ENCODE measurements at places on chromosomes 6 and 20.

- DNase-seq = no peak
These were observed 73.6 kb upstream of the ADTRP start for GRCh38 chr6:11852061-11852651.

GRCh38 chr6:152600022-152600421 is 37.1 kb downstream of the SYNE1 start:
- no peak for DNase-seq

- DNase-seq = no peak
These were observed 232.2 kb downstream of the LY86 start for GRCh38 chr6:6820641-6821238.

DNA sequence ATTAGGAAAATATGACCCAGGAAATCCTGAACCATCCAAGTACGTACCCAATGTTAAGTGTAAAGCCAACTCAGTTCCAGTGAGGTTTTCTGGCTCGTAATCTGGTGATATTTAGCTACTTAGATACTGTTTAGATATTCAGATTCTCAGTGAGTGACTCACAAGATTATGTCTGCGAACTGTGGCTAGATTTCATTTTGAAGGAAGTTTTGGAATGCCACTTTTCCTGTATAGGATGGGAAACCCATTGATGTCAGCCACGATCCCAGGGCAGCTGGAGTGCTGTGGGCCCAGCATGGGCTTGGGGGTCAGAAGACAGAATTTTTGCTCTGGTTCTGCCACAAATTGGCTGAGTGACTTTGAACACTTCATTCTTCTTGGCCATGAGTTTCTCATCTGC is 76.3 kb downstream of the TMEM170B start:
- DNase-seq = peak; percentile 90

GRCh38 chr20:38498909-38499308 is 26.3 kb downstream of the RALGAPB start:
- DNase-seq = no peak

- DNase-seq = no peak
These were observed 266.0 kb downstream of the ADGRB3 start for GRCh38 chr6:68901044-68901443.

DNA sequence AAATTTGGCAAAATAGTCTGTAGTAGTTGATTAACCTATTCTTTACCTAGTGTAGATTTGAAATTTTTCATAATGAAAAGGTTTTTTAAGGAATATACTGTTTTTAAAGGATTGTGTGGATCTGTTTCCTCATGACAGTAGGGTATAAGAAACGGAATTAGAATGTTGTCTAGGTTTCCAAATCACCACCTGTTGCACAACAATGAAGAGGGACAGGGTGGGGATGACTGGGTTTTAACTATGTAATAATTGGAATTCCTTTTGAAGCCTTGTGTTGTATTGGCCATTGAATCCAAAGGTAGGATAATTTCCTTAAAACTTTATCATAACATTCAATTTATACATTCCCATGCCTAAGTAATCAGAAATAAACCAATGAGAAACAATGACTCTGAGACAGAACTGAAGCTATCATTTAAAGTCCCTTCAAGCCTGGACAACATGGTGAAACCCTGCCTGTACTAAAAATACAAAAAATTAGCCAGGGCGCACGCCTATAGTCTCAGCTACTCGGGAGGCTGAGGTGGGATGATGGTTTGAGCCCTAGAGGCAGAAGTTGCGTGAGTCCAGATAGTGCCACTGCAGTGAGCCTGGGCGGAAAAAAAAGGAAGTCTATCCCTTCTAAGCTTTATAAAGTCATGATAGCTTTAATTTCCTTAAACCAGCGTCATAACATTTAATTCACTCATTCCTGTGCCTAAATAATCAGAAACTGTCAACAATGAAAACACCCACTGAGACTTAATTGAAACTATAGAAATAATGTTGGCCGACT is 18.3 kb upstream of the SLC17A5 start:
- DNase-seq = no peak

GRCh38 chr20:4119854-4120209 is 104.5 kb upstream of the RNF24 start:
- no peak for DNase-seq

GRCh38 chr6:154080461-154081189 is 41.6 kb downstream of the OPRM1 start:
- no peak for DNase-seq

DNA sequence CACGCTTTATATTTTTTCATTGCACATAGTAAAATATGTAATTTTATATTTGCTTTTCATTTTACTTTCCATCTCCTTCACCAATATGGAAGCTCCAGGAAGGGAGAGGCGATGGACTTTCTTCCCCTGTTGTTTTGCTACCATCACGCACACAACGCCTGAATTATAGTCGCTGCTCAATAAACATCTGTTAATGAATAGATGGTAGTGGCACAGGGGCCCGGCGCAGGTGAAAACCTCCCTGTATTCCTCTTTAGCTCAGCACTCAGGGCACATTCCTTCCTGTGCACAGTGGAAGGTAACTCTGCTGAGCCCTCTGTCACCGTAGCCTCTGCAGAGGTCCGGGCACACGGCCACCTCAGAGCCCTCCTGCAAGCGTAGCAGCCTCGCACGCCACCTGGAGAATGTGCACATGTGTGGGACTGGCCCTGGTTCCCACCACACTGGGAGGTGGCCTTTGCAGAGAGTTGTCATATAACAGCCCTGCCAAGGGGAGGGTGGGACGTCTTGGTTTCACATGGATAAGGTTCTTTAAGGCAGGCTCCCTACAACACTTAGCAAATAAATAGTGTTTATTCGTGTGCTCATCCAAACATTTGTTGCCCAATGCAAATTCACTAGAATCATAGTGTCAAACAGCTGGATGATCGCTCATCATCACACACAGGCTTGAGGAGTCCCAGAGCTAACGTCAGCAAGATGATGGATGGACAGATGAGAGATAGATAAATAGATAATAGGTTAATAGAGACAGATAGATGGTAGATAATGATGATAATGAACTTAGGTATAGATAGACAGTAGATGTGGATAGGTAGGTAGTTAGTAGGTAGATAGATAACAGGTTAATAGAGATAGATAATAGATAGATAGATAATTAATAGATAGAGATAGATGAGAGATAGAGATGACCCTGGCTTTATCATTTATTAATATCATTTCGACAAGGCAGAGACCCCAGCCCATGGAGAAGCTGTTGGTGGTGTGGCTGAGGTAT is 32.3 kb upstream of the AFDN start:
- DNase-seq = no peak

DNA sequence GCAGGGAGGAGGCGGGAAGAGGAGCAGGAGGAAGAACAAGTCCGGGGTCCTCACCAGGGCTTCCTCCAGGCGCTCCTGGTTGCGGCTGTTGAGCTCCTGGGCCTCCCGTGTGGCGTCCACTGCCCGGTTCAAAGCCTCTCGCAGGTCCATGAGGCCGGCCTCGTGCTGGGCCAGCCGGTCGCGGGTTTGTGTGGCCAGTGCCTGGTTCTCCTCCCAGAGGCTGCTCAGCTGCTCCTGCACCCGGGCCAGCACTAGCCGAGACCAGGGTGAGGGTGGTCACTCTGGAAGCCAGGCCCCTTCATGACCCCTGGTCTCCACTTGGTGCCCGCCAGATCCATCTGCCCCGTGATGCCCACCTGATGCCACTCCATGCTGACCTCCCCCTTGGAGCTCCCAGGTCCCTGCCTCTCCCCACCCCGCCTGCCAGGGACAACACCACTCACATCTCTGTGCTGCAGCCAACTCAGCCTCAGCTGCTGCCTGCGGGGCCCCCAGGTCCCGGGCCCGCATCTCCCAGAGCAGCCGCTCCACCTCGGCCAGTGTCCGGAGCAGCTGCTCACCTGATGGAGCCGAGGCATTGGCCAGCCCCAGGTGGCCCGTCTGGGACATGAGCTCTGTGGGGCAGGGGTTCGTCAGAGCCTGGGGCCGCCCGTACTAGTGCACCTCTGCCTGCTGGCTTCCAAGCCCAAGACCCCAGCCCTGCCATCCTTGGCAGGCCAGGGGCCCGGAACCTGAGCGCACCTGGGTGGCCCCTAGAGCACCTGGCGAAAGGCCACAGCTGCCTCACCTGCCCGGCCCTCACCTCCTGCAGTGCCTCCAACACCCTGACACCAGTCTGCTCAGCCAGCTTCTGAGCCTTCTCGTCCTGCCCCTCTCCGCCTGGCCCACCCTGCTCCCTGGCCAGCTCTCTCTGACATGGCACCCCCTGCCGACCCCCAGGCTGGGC is 15.9 kb downstream of the ADRM1 start:
- no peak for DNase-seq

GRCh38 chr6:6006006-6006427 is 708 bp downstream of the NRN1 start:
- no peak for DNase-seq
